Type B pancreatic cell (in vitro differentiated cells): ENCODE measurements at places on chromosomes 3 and 15. TPM values are rescaled to one million over a fixed set of nuclear protein-coding genes. Genes with fewer than 3 reads are reported as not detected.
A peak's percentile ranks its signal among the peaks of the same experiment; 100 is the strongest.

- no peak for DNase-seq
Observed at GRCh38 chr3:102577082-102577789, 142.4 kb downstream of the ZPLD1 start.

DNA sequence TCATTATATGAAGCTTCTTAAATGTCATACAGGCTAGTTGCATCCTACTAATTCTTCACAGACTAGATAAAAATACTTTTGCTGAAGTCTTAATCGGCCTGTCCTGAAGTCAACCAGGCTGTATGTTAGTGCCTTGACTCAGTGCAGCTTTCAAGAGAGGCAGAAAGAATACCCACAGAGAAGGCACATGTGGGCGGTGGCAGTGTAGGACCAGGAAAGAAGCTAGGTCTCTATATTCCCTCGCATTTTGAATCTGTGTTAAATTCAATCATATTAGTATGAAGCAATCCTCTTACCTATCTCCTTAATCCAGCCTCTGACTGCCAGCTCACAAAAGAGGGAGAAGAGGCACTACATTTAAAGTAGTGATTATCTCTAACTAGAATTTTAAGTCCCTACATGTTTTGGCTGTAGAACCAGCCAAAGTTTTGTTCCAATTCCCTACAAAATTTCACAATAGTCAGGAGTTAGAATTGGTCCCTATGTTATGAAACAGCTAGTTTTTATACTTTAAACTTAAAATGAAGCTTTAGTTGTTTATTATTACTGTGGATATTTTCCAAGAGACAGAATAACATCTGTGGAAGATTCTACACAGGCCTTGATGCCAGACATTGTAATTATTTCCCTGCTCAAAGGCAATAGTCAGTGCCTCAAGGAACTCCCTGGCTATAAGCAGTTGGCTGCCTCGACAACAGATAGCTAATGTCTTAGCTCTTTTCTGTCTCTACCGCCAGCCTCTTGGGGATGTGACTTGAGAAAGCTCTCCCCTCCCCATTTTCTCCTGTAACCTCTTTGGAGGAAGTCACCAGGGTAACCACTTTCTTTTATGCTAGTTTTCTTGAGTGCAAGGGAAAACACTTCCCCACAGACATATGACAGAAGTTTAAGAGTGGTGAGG, 31.9 kb downstream of the CRTC3 start:
- DNase-seq = no peak

DNA sequence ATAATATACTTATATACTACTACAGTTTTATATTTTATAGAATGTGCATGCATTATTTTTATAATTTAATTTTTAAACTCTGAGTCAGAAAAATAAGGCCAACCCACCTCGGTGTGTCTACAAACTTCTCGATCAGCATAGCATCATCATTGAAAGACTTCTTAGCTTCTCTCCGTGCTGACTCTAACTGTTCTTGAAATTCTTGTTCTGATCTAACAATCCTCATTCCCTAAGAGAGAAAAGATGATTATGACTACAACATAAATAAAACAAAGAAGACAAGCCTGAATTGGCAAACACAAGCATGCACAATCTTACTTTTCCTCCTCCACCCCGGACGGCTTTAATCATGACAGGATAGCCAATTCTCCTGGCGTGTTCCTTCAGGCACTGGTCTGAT, 28.4 kb downstream of the MCCC1 start:
- no peak for DNase-seq

DNA sequence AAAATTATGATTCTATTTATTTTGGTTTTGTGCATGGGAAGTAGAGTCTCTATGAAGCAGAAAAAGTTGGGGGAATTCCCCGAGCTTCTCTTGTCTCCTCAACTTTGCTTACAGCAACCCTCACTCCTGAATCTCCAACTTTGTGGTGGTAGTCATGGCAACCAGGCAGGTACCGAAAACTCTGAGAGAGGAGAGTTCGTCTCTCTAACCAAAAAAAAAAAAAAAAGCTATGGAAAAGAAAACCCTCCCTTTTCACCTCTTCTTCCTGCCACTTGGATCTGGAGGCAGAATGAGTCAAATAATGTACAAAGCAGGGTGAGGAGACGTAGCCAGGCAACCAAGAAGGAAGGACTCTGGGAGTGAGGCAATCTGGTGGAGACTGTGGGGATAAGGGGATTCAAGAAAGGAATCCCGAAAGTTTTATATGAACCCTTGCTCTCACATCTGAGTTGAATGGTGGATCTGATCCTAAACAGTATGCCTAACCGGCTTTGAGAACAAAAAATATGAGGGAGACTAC, 108.1 kb downstream of the PLOD2 start:
- no peak for DNase-seq

- no peak for DNase-seq
Observed at GRCh38 chr15:35121611-35122359, 36.7 kb upstream of the NANOGP8 start.

- DNase-seq = no peak
Observed at GRCh38 chr15:80693682-80694610, 1.2 kb upstream of the ABHD17C start.

GRCh38 chr15:88769161-88769971, 33.9 kb upstream of the ACAN start:
- DNase-seq = no peak

DNA sequence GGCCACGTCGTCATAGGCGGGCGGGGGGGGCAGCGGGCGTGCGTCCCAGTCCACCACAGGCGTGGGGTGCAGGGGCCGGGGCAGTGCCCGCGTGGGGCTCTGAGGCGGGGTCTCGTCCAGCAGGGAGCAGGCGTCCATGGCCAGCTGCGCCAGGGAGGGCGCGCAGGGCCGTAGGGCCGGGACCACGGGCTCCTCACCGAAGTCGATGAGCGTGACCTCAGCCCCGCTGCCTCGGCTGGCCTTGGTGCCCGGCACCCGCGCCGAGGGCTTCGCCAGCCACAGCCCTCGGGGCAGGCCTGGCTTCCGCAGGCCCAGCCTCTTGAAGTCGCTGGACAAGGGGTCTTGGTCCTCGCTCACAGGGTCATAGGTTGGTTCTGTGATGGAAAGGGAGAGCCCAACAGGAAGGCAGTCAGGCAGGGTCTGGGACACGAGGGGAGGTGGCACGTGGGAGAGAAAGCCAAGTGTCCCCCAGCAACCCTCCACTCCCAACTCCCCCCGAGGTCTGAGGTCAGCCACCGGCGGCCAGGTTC, 40.0 kb downstream of the TNK2 start:
- DNase-seq = peak; percentile 67

DNA sequence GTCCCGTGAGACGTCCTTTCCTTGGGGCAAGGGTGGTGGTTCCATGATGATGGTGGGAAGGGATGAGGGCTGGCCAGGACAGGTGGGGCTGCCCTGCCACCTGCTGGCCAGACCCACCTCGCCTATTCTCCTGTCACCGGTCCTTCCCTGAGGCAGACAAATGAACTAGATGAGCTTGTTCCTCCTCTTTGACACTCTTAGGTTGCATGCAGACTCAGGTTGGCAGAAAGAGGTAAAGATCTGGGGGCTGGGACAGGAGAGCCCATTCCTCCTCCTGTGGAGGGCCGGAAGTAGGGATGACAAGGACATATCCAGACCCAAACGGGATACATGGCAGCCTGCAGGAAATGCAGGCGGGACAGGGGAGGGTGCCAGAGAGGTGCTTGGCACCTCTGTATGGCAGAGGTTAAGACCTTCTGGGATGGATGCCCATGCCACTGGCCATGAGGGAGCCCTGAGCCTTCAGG, 38.6 kb downstream of the ACSBG1 start:
- no peak for DNase-seq

DNA sequence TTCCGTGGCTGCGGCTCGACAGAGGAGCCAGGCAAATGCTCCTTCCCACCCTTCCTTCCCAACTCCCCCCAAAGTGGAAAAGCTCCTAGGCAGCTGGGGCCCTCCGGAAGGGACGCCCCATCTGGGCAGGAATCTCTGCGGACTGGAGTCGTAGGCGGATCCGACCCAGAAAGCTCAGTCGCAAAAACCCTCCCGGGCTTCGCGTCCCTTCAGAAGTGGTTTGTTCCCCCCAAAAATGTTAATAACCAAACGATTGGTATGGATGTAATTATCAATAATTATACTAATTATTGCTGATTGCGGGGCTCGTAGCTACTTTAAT, 3.8 kb downstream of the RNU6-1 start:
- DNase-seq = no peak

GRCh38 chr3:143352850-143353550, 233.4 kb downstream of the CHST2 start:
- DNase-seq = no peak

DNA sequence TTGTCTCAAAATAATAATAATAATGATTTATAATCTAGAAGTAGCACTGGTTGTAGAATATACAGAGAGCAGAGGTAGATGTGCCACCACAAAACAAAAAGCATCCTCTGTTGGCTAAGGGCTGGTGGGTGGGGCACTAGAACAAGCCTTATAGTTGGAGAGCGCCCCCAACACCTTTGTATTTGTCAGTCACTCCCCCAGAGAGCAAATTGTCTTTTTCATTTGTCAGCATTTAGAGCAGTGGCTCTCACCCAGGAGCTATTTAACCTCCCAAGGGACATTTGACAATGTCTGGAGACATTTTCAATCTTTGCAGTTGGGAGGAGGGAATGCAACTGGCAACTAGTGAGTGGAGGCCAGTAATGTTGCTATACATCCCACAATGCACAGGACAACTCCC, 6.3 kb downstream of the KAT2B start:
- no peak for DNase-seq

GRCh38 chr3:45139372-45140140, 6.6 kb downstream of the CDCP1 start:
- DNase-seq = no peak

DNA sequence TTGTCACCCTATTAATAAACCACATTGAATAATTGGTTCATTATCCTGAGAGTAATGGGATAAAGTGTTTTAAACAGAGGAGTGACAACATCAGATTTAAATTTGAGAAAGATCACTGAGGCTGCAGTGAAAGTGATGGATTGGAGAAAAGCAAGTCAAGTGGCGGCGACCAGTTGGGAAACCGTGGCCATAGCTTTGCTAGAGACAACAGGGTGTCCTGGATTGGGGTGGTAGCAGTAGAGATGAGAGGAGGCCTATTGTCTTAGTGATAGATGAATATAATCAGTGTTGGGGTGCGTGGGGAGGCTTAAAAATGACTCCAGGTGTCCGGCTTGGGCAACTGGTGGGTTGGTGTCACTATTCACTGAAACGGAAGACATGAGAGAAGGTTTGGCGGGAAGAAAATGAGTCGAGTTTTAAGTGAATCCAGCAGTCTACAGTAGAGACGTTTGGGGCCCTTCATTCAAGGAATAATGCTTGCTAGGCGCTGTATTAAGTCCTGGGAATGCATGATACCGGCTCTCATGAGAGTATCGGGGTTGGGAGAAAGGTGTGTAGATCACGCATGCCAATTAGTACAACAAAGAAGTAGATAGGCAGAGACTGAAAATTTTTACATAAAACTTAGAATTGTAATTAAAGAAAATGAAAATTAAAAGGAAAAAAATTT, 819 bp downstream of the NEK4 start:
- DNase-seq = no peak

- no peak for DNase-seq
Observed at GRCh38 chr3:13002398-13003124, 70.7 kb downstream of the IQSEC1 start.

KLHL6 gene
- total RNA-seq = not detected in 2 replicates

CALML4 gene
- total RNA-seq = 8.9 and 9.4 TPM in 2 replicates

LMAN1L gene
- total RNA-seq = not detected in 2 replicates

PPM1L gene
- total RNA-seq = 28.7 and 29.4 TPM in 2 replicates

XIRP1 gene
- total RNA-seq = 0.12 TPM in 1 of 2 replicates, not detected in the other
